ENCODE measurements at places on chromosomes 2 and 18. TPM values are rescaled to one million over a fixed set of nuclear protein-coding genes. Genes with fewer than 3 reads are reported as not detected.

GRCh38 chr2:56666777-56667176 is 483.0 kb downstream of the CCDC85A start:
- H3K27ac ChIP-seq, result no peak overlapping the region
- no peak for DNase-seq
- no peaks in the 10 kb centered on the region for H3K27me3 ChIP-seq

- H3K27me3 ChIP-seq, result no peaks in the 10 kb centered on the region
- no peak overlapping the region for H3K4me3 ChIP-seq
- no peaks in the 10 kb centered on the region for H3K4me1 ChIP-seq
- H3K27ac ChIP-seq, result no peak overlapping the region
These were observed 8.1 kb downstream of the EMILIN2 start for GRCh38 chr18:2854875-2855274.

- H3K36me3 ChIP-seq, result no peaks in the 10 kb centered on the region
- no peak for DNase-seq
- no peaks in the 10 kb centered on the region for H3K4me1 ChIP-seq
- no peak overlapping the region for H3K27ac ChIP-seq
- no peak overlapping the region for H3K4me3 ChIP-seq
- no peaks in the 10 kb centered on the region for H3K27me3 ChIP-seq
These were observed 9.8 kb downstream of the CD302 start for GRCh38 chr2:159788253-159788652.

DNA sequence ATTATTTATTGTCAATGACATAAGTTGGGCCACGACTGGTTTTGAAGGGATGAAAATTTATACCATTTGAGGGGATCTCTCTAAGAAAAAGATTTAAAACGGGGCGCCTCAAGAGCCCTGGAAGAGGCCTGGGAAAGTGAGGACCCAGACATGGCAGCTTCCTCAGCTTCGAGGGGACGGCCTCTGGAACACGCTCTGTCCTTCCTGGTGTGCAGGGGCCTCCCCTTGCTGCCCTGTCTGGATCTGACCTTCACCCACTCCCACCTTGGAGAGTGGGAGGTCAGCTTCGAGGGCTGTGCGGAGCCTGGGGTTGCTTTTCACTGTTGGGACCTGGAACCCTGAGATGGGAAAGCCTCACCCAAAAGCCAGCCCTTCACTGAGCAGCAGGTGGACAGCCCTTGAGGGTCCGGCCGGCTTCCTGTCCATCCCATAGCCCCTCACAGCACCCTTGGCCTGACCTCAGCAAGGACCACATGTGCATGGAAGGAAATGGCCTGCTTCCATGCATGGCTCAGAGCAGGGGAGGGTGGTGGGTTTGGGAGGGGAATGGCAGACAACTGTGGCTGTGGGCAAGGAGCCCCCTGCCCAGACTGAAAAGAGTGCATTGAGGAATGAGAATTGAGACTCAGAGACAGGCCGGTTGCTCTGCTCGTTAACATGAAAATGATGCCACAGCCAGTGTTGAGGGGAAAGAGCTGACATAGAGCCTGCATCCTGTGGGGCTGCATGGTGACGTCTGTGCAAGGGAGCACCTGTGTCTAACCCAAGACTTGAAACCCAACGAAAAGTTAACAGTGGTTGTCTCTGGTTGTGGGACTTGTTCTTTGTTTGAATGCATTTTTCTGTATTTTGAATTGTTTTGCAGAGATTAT is 16.3 kb downstream of the FBLN7 start:
- no peaks in the 10 kb centered on the region for H3K36me3 ChIP-seq
- peaks cover 26% of the 10 kb centered on the region for H3K4me1 ChIP-seq
- peak; percentile 71 for DNase-seq
- H3K27me3 ChIP-seq, result no peaks in the 10 kb centered on the region
- H3K27ac ChIP-seq, result peak overlapping the region; percentile 66

DNA sequence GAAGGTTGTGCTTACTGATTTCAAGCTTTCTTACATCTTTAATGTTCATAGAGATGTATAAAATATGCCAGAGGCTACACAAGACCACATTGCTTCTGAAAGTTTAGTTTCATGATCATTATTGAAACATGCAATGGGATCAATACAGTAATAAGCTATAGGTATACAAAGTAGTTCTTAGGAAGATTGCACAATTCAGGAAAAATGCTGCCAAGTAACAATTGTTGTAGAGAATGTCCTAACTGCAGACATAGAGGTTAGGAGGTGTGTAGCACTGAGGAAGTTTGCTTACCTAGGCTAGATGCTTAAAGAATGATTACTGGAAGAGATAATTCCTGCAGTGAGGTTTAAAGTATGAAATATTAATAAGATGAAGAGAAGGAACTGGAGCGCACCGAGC is 259.5 kb upstream of the CYRIA start:
- H3K27ac ChIP-seq, result no peak overlapping the region
- H3K4me1 ChIP-seq, result no peaks in the 10 kb centered on the region
- H3K27me3 ChIP-seq, result no peaks in the 10 kb centered on the region
- no peak for DNase-seq

DNA sequence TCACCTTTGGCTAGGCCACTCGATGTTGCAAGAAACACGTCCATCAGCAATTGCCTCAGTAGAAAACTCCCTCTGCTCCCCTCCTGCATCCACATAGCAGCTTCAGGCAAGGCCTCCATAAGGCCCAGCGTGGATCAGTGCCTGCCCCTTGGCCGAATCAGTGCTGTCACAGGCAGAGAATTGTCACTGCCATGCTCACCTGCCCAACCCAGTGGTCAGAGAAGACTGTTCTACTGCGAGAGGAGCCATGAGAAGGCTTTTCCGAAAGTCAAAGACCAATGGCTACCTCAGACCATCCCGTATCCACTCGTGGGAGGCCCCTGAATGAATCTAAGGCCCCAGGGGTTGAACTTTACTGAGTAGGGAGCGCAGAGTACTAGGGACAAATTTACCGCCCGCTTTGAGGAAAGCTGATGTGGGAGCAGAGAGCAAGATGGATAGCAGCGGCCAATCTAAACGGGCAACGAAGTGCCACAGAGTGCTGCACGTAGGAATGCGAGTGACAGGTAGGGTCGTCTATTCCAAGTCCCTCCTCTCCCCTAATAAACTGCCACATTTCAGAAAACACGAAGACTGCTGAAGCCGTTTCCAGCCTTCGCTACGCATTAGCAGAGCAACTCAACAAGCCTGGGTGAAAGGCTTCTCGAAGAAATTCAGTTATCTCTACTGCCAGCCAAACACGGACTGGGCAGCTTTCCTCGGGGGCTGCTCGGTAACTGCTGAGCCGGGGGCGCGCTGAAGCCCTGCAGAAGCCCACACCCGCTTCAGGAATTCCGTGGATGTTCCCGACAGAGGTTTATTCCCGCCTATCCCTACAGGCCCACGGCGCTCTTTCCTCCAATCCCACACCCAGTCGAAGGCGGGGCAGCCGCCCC is 968 bp upstream of the RALBP1 start:
- H3K4me1 ChIP-seq, result peaks cover 24% of the 10 kb centered on the region
- H3K27ac ChIP-seq, result peak overlapping the region; percentile 76
- peak overlapping the region; percentile 75 for H3K4me3 ChIP-seq
- peaks cover 4% of the 10 kb centered on the region for H3K36me3 ChIP-seq
- DNase-seq, result no peak

DNA sequence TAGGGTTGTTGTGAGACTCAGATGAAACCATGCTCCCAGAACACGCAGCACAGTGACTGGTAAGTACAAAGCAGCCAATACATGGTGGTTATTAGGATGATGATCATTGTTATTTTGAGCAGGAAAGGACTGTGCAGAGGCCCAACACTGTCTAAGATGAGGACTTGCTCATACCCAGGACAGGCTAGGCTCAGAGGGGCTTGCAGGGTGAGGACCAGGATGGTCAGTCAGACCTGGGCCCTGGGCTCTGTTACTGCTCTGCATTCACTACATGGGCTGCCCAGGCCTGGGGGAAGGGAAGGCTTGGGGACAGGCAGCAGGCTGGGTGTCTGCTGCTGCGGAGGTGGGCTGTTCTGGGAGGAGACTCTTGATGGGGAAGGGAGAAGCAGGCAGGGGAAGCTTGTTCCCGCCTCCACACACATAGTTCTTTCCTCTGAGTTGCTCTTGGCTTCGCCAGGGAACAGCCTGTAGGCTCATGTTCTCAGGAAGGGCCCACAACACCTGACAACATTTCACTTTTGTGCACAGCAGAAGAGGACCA is 17.5 kb downstream of the CAPN13 start:
- no peak for DNase-seq
- H3K4me3 ChIP-seq, result no peak overlapping the region
- H3K4me1 ChIP-seq, result no peaks in the 10 kb centered on the region
- no peak overlapping the region for H3K27ac ChIP-seq
- H3K27me3 ChIP-seq, result peaks cover 7% of the 10 kb centered on the region

- H3K27ac ChIP-seq, result no peak overlapping the region
- H3K36me3 ChIP-seq, result peaks cover 55% of the 10 kb centered on the region
- DNase-seq, result no peak
- no peaks in the 10 kb centered on the region for H3K4me1 ChIP-seq
These were observed 7.2 kb downstream of the SLC30A6 start for GRCh38 chr2:32172870-32173269.

DNA sequence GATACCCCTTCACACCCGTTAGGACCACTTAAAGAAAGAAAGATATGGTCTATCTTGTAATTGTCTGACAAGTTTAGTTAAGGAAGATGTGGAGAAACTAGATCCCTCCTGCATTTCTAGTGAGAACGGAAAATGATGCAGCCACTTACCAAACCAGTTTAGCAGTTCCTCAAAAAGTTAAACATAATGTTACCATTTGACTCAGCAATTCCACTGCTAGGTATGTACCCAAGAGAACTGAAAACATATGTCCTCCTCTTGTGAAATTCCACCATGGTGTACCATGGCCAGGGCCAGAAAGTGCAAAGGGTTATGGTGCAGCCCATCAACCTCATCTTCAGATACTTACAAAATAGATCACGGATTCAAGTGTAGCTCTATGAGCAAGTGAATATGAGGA is 79.0 kb upstream of the ID2 start:
- H3K4me1 ChIP-seq, result no peaks in the 10 kb centered on the region
- H3K36me3 ChIP-seq, result no peaks in the 10 kb centered on the region
- no peak overlapping the region for H3K4me3 ChIP-seq
- H3K27ac ChIP-seq, result no peak overlapping the region
- H3K27me3 ChIP-seq, result no peaks in the 10 kb centered on the region

DNA sequence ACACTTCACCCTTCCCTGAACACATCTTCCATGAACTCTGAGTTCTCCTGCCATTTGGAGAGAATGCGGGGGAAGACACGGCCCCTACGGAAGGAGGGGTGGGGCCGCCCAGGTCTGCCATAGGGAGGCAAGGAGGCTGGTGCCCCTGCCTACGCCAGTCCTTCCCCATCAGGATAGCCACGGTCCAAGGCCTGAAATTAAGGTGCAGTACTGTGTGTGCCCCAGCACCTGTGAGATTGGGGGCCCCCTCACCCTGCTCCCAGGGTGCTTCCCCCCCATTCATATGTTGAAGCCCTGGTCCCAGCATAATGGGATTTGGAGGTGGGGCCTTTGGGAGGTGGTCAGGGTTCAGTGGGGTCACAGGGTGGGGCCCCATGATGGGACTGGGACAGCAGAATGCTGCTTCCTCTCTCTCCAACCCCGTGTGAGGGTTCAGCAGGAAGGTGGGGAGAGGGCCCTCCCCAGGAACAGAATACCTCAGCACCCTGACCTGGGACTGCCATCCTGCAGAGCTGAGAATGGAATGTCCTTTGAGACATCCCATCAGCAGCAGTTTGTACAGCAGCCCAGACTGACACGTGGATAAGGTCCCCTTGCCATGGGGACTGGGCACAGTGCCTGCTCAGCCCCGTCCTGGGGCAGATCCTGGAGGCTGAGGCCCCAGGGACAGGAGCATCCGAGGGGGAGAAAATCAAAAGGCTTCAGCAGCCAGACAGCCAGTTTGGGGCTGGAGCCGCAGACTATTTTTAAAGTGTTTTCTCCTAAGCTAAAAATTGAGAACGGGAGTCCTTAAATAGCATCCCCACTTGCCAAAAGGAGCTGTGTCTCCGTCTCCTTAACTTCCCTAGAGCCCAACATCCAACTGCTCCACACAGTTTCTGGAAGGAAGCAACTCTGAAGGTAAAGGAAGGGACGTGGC is 105.1 kb downstream of the NDUFA10 start:
- H3K36me3 ChIP-seq, result no peaks in the 10 kb centered on the region
- H3K4me1 ChIP-seq, result no peaks in the 10 kb centered on the region
- H3K4me3 ChIP-seq, result no peak overlapping the region
- no peaks in the 10 kb centered on the region for H3K27me3 ChIP-seq
- DNase-seq, result no peak
- no peak overlapping the region for H3K27ac ChIP-seq

- DNase-seq, result no peak
- no peaks in the 10 kb centered on the region for H3K27me3 ChIP-seq
- no peak overlapping the region for H3K4me3 ChIP-seq
These were observed 211.0 kb downstream of the CTNNA2 start for GRCh38 chr2:79723830-79724229.

DNA sequence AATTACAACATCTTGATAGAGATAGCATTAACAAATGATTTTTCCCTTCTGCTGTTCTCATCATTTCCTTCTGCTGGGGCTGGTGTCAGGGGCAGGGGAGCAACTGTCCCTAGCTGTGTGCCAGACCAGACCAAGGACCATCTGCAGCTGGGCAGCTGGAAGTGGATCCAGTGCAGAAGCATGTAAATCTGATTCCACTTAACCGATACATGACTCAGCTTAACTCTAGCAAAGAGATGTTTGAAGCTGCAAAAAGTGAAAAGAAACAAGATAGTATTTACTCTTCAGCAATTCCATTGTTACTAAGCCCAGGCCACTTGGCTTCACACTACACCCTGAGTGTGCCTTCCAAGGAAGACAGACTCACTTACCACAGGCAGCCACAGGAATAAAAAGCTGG is 151.1 kb downstream of the GALNT1 start:
- no peaks in the 10 kb centered on the region for H3K4me1 ChIP-seq
- no peak overlapping the region for H3K27ac ChIP-seq
- no peaks in the 10 kb centered on the region for H3K36me3 ChIP-seq
- H3K4me3 ChIP-seq, result no peak overlapping the region

DNA sequence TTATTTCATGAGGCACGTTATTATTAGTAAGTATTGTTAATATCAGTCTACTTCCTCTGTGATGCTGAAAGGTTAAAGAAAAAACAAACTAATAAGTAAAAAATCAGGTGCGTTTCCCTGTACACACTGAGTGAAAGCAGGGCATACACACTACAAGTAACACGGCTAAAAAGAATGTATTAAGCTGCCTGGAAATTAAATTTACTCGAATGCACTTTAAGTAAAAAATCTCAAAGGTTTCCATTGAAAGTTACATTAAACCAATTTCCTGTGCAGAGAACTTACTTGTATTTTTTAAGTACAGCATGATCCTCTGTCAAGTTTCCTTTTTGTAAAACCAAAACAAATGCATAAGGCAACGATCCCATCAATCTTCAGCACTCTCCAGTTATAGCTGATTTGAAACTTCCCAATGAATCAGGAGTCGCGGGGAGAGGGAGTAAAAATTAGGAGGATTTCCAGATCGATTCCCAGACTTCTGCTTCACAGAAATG is 633 bp downstream of the BCL2 start:
- H3K4me1 ChIP-seq, result peaks cover 60% of the 10 kb centered on the region
- H3K4me3 ChIP-seq, result peak overlapping the region; percentile 97
- no peaks in the 10 kb centered on the region for H3K36me3 ChIP-seq
- no peaks in the 10 kb centered on the region for H3K27me3 ChIP-seq
- DNase-seq, result no peak

GRCh38 chr18:70430501-70431173 is 141.8 kb downstream of the SOCS6 start:
- no peaks in the 10 kb centered on the region for H3K27me3 ChIP-seq
- H3K27ac ChIP-seq, result no peak overlapping the region
- H3K36me3 ChIP-seq, result no peaks in the 10 kb centered on the region

GRCh38 chr2:145484448-145485097 is 964.7 kb upstream of the ZEB2 start:
- DNase-seq, result no peak
- H3K4me3 ChIP-seq, result no peak overlapping the region
- no peak overlapping the region for H3K27ac ChIP-seq
- no peaks in the 10 kb centered on the region for H3K27me3 ChIP-seq
- no peaks in the 10 kb centered on the region for H3K4me1 ChIP-seq
- H3K36me3 ChIP-seq, result no peaks in the 10 kb centered on the region

C2orf81 gene
- polyA plus RNA-seq, result 1.2 TPM

HK2 gene
- polyA plus RNA-seq, result 3.3 TPM

LIMS3 gene
- 3.2 TPM for polyA plus RNA-seq

ADI1 gene
- polyA plus RNA-seq, result 41.7 TPM

Data from CD4-positive, CD25-positive, alpha-beta regulatory T cell (primary cell).